Activated CD8-positive, alpha-beta memory T cell treated with anti-CD3 and anti-CD28 coated beads, Interleukin-2, amount 50 U/mL, for 4 hours (primary cell): ENCODE measurements at places on chromosomes 3 and 15.

- no peak for DNase-seq
Measured at GRCh38 chr3:46243560-46243959, 1.3 kb downstream of the CCR3 start.

DNA sequence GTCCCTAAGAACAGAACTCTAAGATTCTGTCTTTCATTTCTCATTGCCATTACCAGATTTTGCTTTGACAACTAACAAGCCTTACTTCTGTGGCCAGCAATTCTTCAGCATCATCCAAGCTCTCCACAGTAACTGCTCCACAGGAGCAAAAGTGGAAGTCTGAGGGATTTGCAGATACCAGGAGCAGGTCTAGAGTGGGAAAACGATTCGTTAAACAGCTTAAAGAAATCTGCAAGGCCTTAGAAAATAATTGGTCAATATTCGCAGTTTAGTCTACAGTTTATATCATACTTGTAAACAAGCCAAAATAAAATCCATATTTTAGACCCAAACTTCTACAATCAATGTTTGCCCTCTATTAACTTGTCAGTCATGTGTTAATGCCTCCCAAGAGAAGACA, 24.1 kb downstream of the MYH15 start:
- DNase-seq = no peak

- DNase-seq = no peak
Measured at GRCh38 chr15:51866751-51867150, 37.3 kb downstream of the TMOD3 start.

- no peak for DNase-seq
Measured at GRCh38 chr3:172355836-172356235, 92.4 kb downstream of the GHSR start.

- no peak for DNase-seq
Measured at GRCh38 chr3:129245141-129245540, 4.3 kb upstream of the COPG1 start.

DNA sequence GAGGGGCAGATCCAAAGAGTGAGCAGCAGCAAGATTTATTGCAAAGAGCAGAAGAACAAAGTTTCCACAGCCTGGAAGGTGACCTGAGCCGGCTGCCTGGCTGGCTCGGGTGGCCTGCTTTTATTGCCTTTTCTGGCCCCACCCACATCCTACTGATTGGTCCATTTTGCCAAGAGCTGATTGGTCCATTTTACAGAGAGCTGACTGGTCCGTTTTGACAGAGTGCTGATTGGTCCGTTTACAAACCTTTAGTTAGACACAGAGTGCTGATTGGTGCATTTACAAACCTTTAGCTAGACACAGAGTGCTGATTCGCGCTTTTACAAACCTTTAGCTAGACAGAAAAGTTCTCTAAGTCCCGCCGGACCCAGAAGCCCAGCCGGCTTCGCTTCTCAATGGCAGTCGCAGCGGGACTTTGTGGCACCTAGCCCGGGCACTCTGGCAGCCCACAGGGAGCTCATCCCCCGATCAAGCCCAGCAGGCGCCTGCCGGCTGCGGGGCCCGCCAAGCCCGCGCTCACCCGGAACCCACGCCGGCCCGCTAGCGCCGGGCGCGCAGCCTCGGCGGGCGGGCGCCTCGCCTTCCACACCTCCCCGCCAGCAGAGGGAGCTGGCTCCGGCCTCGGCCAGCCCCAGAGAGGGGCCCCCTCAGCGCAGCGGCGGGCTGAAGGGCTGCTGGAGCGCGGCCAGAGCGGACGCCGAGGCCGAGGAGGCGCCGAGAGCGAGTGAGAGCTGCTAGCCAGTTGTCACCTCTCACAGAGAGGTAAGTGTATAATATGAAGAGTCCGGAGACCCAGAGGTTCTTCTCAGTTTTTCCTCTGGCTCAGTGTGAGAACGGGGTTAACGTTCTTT, 339.2 kb downstream of the CHL1 start:
- DNase-seq = no peak

- no peak for DNase-seq
Measured at GRCh38 chr3:59152943-59153342, 103.1 kb upstream of the CFAP20DC start.

- DNase-seq = no peak
Measured at GRCh38 chr15:40055576-40056293, 16.8 kb upstream of the SRP14 start.

GRCh38 chr15:85125056-85125661, 143.5 kb downstream of the PDE8A start:
- DNase-seq = no peak

DNA sequence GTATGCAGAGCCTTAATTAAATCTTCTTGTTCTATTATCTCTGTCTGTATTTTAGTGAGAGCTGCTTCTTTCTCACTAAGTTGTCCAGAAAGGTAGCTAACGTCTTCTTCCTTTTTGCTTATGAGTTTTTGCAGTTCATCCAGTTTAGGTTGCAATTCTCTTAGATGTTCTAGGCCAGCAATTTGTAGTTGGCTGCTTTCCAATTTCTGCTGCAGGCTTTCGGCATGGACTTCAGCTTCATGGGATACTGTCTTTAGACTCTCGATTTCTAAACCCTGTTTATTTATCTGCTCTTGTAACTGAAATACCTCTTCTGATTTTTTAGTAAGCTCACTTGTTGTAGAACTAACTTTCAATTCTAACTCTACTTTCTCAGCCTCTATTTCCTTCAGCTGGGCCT, 35.5 kb upstream of the HCLS1 start:
- DNase-seq = no peak

DNA sequence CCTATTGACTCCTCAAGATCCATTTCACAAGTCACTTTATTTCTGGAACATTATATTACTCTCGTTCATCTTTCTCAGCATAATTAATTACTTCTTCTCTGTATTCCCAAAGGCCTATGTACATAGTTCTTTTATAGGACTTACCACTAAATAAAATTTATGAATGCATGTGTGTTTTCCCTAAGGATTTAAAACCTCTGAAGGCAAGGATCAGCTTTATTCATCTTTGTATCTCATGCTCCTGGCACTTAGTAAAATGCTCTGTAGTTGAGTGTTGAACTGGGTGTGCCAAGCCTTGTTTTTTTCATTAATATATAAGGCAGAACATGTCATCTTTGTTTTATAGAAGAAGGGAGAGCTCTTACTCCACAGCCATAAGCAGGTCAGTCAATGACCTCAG, 194.1 kb upstream of the ZPLD1 start:
- no peak for DNase-seq
